NCI-H2107 (cell line): ENCODE measurements at places on chromosomes 13 and 19.
A peak's percentile ranks its signal among the peaks of the same experiment; 100 is the strongest.

- no peak for DNase-seq
Observed at GRCh38 chr13:37934339-37935191, 65.0 kb upstream of the TRPC4 start.

DNA sequence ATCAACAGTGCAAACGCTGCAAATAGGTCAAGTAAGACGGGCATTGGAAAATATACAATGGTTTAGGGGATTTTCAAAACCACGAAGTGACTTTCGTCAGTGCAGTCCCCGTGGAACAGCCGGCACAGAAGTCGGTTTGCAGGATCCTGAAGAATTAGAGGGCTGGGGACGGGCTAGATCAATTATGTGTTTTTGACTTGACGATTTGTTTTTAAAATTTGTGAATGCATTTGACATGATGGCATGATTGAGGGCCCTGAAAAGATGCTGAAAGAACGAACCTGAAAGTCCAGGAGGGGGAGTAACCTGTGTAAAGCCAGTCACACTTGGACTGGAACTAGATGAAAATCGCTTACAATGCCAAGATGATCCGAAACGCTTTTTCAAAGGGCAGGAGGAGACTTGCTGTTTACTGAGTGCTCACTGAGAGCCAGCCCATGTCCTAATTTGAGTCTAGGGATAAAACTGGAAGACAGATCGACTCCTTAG lies 8.9 kb upstream of the DGKH start:
- no peak for DNase-seq

- no peak for DNase-seq
Observed at GRCh38 chr13:99329477-99329876, 22.3 kb upstream of the GPR183 start.

- no peak for DNase-seq
Observed at GRCh38 chr13:112174476-112175110, 107.6 kb downstream of the SOX1 start.

DNA sequence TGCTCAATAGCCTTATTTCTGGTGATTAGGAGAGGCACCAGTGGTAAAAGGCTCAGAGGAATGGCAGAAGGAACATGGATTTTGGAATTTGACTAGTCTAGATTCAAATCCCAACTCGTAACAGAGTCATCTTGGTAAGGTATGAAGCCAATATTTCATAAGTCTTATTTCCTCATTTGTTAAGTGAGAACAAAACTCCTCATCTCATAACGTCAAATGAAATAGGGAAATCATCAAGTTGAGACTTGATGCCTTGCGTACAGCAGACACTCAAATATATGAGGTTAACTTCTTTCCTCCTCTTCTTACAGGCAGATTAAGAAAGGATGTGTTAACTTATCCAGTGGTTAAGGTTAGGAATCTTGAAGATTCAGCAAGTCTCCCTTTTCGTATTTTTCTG lies 189.2 kb downstream of the DLEU7 start:
- DNase-seq: no peak

- no peak for DNase-seq
Observed at GRCh38 chr13:36513266-36513665, 81.0 kb downstream of the CCNA1 start.

DNA sequence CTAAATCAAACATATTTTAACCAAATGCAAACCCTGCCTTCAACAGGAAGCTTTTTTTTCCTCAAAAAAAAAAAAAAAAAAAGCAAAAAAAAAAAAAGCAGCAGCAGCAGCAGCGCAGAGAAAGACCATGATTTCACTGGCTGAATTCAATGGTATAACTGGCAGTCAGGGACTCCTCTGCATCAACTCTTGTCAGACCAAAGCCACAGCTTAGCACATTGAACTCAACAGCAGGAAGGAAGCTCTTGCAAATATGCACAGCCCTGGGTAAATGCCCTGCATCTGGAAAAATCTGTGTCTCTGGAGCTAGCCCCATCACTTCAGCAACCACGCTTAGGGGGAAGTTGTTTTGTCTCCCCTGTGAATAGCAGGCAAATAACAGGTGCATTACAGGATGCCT lies 17.6 kb upstream of the DHRS12 start:
- no peak for DNase-seq

DNA sequence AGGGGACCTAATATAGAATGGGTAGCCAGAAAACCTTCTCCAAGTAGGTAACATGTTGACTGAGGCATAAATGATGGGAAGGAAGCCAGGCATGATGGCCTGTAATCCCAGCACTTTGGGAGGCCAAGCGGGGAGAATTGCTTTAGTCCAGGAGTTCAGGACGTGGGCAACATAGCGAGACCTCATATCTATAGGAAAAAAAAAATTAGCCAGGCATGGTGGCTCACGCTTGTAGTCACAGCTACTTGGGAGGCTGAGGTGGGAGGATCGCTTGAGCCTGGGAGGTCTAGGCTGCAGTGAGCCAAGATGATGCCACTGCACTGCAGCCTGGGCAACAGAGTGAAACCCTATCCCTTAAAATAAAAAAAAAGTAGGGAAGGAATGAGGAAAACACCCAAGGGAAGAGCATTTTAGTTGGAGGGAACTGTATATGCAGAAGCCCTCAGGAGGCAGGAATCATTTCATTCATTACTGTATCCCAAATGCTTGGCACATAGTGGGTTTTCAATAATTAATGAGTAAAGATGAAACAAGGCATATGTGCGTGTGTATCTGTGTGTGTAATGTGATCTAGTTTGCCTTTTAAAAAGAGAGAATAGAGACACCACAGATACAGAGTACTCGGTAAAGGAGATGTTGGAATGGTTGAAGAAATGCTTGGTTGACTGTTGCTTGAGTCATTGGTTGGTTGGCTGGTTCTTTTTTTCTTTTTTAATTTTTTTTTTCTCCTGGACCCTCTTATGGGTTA lies 2.2 kb upstream of the NUP62 start:
- no peak for DNase-seq

DNA sequence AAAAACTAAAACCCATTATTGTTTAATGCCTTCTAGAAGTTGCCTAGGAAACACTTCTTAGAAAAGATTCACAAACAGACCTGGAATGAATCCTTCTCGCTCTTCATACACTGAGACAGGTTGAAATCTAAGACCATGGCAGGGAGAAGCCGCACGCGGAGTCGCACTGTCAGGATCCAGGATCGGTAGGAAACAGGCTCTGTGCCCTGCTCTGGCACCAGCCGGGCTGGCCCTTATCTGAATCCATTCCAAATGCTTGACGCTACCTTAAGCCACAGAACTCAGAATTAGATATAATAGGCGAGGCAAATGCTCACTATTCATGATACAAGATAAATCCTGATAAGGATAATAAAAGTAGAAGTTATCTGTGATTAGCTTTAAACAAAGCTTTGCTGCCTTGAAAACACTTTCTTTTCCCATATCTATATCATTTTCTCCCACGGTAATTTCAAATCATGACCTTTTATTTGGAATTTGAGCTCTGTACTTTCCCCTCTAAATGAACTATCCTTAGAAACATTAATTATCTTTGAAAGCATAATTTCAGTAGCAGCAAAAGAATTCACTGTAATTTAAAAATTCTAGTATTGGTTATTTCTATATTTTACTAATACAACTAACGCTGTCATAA lies 385.6 kb downstream of the IRS2 start:
- no peak for DNase-seq

- no peak for DNase-seq
Observed at GRCh38 chr13:27774651-27775050, 17.6 kb upstream of the GSX1 start.

DNA sequence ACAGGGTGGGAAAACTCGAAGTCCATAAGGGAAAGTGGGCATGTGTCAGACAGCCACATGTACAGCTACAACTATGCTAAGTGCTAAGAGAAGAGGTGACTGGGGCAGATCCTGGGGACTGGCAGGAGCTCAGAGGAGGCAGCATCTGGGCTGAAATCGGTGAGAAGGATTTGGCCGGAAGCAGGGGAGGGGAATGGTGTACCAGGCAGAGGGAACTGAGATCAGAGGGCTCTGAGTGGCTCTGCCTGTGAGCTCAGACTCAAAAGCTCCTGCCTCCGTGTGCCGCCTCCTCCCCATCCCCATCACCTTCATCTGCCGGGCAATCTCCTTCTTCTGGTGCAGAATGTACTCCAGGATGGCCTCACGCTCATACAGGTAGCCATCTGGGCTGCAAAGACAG lies 21.8 kb downstream of the NOSIP start:
- no peak for DNase-seq

GRCh38 chr13:29382021-29382420 lies 213.5 kb downstream of the SLC7A1 start:
- no peak for DNase-seq

- DNase-seq: no peak
Observed at GRCh38 chr13:98780451-98780850, 28.0 kb upstream of the SLC15A1 start.

- no peak for DNase-seq
Observed at GRCh38 chr13:59368693-59369092, 795.0 kb downstream of the DIAPH3 start.

DNA sequence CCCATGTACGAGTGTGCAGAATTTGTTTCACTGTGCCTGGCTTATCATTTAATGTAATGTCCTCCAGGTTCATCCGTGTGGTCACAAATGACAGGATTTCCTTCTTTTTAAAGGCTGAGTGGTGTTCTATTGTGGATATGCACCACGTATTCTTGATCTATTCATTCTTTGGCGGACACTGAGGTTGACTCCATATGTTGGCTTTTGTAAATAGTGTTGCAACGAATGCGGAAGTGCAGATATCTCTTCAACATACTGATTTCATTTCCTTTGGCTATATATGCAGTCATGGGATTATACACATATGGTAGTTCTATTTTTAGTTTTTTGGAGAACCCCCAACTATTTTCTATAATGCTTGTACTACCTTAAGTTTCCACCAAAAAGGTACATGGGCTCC lies 13.0 kb downstream of the OR7A5 start:
- DNase-seq: no peak

DNA sequence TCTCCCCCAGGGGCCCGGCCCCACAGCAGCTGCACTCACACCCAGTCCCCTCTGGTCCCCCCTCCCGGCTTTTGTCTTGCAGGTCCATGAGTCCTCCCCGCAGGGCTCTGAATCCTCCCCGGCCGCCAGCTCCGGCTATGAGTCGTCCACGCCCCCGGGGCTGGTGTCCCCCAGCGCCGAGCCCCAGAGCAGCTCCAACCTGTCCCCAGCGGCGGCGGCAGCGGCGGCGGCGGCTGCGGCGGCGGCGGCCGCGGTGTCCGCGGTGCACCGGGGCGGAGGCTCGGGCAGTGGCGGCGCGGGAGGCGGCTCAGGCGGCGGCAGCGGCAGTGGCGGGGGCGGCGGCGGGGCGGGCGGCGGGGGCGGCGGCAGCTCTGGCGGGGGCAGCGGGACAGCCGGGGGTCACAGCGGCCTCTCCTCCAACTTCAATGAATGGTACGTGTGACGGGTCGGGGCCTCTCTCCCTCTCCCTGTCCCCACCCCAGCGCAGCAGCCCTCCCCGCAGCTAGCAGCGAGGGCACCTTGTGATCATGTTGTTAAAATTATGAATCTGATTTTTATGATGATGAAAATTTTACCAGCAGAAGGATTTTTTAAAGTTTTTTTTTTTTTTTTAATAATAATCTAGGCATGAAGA lies 3.8 kb downstream of the ZIC2 start:
- no peak for DNase-seq

GRCh38 chr13:53342623-53343360 lies 314.2 kb downstream of the OLFM4 start:
- no peak for DNase-seq

DNA sequence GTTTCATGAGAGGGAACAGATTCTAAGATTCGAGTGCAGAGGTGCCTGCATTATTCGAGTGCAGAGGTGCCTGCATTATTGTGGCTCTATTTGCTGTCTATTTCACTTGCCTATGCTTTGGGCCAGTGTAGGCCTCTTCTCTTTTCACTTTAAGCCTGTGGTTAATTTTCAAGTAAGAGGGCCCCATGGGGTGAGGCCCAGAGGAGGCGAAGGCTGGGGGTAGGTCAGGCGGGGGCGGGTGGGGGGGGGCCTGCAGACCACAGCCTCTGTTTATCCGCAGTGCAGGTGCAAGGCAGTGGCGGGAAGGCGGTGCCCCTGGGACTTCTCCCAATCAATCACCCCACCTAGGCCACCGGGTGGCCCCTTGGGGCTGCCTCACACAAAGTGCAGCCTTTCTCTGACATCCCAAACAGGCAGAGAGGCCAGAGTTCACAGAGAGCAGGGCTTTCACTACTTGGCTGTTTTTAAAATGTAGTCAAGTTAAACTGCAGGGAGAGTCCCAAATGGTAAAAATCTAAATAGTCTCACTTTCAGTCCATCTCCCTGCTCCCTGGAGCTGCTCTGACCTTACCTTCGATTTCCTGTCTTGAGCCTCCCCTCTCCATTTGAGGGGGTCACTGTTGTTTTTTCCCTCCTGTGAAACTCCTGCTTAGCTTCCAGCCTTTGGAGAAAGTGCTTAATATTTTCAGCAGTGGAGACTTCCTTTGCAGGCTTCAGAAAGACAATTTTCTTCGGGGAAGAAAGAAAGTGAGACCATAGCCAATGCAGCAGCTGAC lies 249.0 kb downstream of the DLEU7 start:
- peak; percentile 57 for DNase-seq

- DNase-seq: no peak
Observed at GRCh38 chr19:1079566-1080111, 12.7 kb downstream of the ARHGAP45 start.

GRCh38 chr13:36370108-36370429 lies 23.9 kb upstream of the SPART start:
- no peak for DNase-seq

- no peak for DNase-seq
Observed at GRCh38 chr19:623974-624373, 9.4 kb downstream of the POLRMT start.

DNA sequence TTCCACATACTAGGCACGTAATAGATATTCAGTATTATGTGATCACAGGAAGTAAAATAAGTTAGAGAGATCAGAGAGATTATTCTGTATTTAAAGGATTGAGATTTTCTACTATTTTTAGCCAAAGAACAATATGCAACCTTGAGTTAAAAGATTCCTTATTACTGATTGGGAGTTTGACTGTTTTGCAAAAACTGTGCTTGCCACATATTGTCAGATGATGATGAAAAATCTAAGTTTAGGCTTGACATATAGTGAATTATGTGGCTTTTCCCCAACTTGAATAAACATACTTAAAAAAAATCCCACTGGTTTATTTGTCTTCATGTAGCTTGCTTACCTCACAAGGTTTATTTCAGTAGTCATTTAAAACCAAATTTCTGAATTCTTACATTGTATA lies 194.4 kb downstream of the KCNRG start:
- DNase-seq: no peak

GRCh38 chr19:29484876-29485275 lies 40.9 kb upstream of the VSTM2B start:
- DNase-seq: no peak

GRCh38 chr19:56507446-56508289 lies at the start of gene ZNF471:
Gene ZNF471, plus strand, starts transcription at chr19:56507855. Its CDS starts 3,717 bp downstream, at chr19:56511572.
- DNase-seq: no peak

GRCh38 chr19:10543420-10544241 lies at the start of gene ATG4D:
Gene ATG4D, plus strand, starts transcription at chr19:10543904. Its CDS starts 187 bp downstream, at chr19:10544091.
- DNase-seq: peak; percentile 80

- no peak for DNase-seq
Observed at GRCh38 chr13:35857769-35858168, 273.4 kb downstream of the DCLK1 start.
